ENCODE measurements at places on chromosomes 7 and 10.

- DNase-seq, result no peak
Measured at GRCh38 chr10:61066661-61067344, 122.8 kb upstream of the RHOBTB1 start.

GRCh38 chr7:150780292-150780691, 19.9 kb downstream of the TMEM176B start:
- no peak for DNase-seq

DNA sequence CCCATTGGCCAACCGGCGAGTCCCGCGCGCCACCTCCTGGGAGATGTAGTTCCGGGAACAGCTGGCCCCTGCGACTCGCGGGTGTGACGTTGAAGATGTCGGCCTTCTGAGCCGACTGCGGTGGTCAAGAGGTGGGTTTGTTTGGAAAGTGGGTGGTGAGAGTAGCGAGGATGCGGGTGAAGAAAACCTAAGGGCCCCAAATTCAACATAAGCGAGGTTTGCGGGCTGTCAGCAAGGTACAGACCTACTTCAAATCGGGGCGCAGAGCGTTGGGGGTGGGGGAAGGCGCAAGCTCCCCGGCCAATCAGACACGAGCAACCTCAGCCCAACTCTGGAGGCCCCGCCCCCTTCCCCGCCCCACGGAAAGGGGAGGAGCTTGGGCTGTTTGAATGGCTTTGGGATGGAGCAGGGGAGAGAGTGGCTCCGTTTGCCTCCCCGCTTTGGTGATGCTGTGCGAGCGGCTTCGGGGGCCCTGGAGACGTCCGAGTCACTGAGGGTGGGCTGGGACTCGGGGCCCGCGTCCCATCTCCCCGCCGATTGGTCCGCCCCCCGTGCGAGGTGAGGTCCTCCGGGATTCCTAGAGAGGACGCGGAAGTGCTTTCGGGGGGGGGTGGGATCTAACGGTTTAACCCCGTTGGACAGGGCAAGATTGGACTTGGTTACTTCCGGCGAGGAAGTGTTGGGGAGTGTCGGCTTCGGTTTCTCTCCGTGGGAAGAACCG, at the start of gene ZKSCAN5:
ZKSCAN5 (plus strand) TSS at position 60 of the 721 bp plus-strand sequence. CDS start 1,383 bp downstream, outside the sequence.
- DNase-seq, result peak; percentile 97

DNA sequence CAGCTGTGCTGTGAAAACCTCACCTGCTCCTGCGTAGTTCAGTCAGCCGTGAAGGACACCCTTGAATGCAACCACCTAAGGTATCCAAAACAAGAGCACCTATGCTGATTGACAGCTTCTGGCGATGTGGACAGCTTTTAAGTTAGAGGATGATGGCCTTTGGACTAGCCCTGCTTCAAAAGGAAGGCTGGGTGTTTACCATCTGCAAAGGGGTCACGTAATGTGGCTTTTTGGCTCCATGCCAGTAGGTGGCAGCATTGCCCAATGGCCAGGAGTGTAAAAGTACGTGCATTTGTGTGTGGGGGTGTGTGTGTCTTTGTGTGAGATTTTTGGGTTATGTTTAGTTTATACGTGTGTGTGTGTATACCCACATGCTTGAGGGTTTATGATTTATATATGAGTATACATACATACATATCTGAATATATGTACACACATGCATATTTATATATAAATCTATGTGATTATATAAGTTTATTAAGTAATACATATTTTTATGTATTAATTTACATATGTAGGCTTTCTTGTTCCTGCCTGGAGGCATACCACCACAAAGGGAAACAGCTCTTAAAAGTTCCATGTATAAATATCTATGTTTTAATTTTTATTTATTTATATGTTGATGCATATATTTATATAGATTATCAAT, 236.3 kb upstream of the ANKRD30A start:
- DNase-seq, result no peak

GRCh38 chr7:41996381-41997035, 240.5 kb downstream of the GLI3 start:
- no peak for DNase-seq

- no peak for DNase-seq
Measured at GRCh38 chr10:122531939-122532338, 28.6 kb upstream of the DMBT1 start.

DNA sequence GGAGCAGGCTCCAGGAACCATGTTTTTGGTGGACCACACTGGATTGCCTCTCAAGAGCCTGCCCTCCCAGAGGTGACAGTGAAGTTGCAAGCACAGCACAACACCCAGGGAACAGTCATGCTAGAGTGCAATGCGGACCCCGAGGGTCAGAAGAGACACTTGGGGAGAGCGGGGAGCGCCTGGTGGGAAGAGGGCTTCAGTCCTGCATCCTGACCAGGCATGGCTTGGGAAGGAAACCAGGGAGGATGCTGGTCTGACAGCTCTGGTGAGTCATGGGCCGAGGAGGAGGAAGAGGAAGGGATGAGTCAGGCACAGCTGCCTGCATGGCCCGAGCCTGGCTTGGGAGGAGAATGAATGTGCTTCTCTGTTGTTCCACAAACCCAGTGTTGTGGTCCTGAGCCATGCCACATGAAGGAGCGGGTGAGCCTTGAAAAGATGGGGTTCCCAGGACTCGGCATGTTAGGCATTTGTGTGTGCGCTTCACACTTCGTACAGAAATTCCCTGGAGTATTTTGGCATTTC, 29.5 kb upstream of the ANKRD2 start:
- DNase-seq, result peak; percentile 53

DNA sequence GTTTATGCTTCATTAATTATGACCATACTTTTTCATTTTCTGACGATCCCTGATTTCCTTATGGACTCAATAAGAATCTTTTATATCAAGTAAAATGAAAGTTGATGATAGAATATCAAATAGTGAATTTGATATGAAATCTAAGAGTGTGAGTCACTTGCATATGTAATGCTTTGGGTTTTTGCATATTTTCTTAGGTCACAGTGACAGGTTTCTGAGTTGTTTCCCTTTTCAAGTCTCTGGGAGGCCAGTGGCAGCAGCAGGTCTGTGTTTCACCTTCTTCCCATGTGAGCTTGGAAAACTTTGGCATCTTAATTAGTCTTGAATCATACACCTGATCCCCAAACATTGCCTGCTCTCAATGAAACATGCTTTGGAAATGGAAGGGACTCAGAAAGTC, 34.7 kb upstream of the GJD4 start:
- DNase-seq, result no peak

GRCh38 chr7:117781707-117782106, 91.5 kb downstream of the CTTNBP2 start:
- DNase-seq, result no peak

- peak; percentile 97 for DNase-seq
Measured at GRCh38 chr10:122504610-122504950, 43.2 kb downstream of the HTRA1 start.

DNA sequence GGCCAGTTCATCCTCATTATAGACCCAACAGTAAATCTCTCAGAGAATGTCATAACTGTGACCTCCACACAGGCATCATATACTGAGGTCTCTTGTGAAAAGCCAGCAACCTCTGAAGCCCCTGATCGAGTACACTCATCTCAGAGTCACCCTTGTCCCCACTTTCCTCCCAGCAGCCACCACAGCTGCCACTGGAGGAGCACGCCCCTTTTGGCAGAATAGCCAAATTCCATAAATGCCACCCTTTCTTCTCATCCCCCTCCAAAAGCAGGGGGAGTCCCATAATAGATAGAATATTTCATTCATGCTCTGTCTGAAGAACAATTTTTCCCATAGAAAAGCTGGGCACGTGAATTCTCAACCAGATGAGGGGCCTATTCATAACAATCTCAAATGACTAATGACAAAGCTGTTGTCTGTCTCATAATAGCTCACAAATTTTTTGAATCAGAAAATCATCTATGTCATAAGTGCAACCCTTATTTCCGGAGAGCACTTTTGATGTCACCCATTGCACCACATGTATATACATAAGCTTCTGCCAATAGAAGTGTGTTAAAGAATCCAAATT, 47.4 kb downstream of the SGMS1 start:
- DNase-seq, result peak; percentile 78

DNA sequence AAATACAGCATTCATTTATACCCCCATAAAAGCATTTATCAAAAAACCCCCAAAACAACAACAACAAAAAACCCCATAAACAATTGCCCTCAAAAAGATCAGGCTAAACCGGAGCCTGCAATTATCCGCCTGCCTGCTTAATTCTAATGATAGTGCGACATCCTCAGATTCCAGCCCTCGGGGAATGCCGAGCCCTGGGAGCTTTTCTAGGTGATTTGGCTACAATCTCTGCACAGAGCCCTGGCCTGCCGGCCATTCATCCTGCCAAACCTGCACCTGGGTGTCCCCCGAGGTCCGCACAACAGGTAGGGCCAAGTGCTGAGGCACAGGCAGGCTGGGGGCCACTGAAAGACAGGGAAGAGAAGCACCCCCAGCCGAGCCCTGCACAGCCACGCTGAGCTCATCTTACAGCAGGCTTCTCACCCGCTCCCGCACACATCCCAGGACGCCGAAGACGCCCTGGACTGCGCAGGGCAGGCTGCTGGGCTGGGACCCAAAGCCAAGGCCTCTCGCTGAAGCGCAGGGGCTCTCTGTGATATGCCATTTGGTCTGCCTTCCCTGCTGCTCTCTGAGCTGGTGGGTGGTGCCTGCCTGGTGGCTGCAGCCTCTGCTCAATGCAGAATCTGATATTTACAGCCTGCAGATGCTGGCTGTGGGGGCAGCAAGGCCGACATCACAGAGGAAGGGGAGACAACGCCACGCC, 57.5 kb downstream of the CAMK2B start:
- DNase-seq, result no peak

- no peak for DNase-seq
Measured at GRCh38 chr7:55531536-55531935, 40.8 kb downstream of the VOPP1 start.

GRCh38 chr10:120209124-120209762, 247.8 kb upstream of the PLPP4 start:
- DNase-seq, result no peak

- no peak for DNase-seq
Measured at GRCh38 chr10:102247734-102248133, 2.4 kb downstream of the GBF1 start.

DNA sequence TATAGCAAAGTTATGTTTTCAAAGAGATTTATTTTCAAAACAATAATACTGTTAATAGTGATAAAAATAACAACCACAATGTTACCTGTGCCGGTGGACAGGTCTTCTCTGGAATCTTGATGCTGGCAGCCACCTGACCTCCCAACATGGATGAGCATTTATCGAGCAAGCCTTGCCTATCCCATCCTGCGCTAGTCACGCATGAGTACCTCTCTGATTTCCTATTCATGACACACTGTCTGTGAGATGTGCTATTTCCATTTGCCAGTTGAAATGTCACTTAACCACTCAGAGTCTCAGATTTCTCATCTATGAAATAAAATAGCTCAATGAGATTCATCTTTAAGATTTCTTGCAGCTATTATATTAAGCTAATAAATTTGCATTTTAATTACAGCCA, 341.2 kb upstream of the VWC2 start:
- DNase-seq, result no peak

GRCh38 chr10:79034271-79034876, 34.4 kb upstream of the ZMIZ1 start:
- no peak for DNase-seq

GRCh38 chr7:22551768-22552513, 52.0 kb upstream of the STEAP1B start:
- no peak for DNase-seq

DNA sequence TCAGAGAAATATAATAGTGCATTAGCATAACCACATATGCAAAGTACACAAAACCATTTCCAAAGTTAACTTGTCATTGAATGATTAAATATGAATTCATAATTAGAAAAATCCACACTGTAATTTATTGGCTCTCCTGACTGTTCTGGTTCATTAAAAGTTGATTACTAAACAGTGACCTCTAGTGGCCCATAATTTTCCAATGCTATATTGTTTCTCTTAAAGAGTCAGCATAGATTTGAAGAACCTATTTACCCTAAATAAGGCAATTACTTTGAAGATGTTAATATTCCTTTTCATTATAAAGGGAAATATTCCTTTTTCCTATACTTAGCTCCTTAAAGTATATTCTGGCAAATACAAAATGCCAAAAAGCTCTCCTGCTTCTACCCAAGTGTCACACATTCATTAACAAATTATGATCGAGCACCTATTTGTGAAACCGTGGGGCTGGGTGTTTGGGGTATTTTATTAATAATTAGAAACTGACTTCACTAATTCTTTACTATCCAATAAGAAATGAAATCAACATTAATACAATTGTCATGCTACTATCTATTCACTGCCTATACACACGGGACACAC, 86.2 kb downstream of the HIBADH start:
- no peak for DNase-seq

DNA sequence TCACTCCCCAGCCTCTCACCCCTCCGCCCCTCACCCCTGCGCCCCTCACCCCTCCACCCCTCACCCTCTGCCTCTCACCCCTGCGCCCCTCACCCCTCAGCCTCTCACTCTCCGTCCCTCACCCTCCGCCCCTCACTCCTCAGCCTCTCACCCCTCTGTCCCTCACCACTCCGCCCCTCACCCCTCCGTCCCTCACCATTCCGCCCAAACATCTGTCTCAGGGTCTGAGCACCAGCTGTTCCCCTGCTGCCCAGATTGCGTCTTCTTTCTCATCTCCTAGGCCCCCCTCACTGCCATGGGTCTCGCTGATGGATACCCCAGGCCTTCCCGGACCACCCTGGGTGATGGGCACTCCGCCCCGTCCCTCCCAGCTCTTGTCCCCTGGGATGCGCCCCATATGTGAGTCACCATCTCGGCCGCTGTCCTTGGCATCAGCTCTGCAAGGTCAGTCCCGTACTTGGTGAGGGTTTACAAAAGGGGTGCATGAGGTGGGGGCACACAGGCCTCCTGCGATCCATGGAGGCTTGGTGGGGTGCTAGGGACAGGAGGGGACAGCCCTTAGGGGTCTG, 65.4 kb upstream of the GNA12 start:
- no peak for DNase-seq

- no peak for DNase-seq
Measured at GRCh38 chr7:103073989-103074518, 542 bp downstream of the FBXL13 start.

GRCh38 chr10:66804962-66805361, 120.9 kb upstream of the LRRTM3 start:
- DNase-seq, result no peak
